ENCODE measurements at places on chromosomes 5 and 9.

DNA sequence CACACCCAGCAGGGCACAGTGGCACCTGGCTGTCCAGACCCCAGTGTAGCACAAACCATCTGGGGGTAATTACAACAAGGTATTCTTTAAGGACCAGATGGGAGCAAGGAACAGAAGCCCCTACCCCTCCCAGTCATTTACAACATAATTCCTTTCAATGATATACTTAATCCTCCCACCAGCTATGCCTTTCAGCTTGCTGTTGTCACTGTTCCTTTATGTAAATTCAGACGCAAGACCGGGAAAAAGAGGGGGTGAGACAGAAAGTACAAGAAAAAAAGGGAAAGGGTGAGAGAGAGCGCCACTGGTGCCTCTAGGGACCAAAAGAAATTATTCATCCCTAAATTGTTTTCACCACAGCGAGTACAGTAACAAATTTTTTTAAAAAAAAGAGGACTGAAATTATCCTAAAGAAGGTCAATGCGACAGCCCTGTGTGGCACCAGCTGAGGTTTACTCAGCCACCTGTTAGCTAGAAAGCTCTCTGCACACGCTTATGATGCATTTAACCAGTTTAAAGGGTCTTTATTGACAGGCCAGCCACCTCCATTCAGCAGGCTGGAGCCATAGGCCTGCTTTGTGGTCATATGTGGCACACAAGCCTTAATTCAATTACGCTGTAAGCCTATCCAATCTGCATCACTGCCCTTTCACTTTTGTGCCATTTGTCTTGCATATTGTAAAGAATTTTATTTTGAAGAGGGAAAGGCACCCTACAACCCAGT is 210.2 kb upstream of the ISL1 start:
- no peak for DNase-seq

DNA sequence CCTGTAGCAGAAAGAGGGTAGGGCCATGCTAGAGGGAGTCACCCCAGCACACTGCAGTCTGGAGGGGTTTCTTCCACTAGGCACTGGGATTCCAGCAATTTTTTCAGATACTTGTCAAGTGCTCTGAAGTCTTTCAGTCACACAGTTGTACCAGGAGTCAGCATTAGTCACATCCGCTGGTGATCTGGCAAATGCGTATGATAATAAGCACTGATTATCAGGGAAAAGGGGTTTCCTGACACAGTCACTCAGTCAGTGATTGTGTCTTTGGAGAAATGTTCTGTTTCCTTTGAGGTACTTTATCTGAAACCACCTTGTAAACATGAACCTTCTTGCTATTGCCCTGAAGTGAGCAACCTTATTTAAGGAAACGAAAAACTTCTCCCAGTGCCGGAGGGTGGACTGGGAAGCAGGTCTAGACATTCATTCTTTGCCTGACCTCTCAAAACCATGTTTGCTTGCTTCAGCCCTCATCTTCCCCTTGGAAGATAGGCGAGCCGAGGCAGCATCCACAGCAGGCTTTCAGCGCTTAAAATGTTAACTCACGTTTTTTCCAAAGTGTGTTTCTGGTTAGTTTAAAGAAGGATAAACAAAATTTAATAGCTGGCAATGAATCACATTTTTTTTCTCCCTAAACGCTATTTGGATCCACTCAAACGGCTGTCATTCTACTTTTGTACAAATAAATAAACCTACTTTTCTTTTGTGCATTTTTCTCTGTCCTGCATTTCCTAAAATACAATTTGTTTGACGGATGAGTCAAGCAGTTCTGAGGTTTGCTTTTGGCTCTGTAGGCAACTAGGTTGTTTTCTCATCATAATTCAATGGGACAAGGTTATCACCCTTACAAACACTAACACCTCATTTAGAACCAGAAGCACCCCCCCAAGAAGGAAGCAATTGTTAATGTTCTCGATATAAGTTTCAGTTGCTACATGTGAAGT is 77.7 kb downstream of the FOXD1 start:
- DNase-seq: peak; percentile 72

- peak; percentile 50 for DNase-seq
These were observed 1.1 kb downstream of the MTMR12 start for GRCh38 chr5:32311404-32312196.

DNA sequence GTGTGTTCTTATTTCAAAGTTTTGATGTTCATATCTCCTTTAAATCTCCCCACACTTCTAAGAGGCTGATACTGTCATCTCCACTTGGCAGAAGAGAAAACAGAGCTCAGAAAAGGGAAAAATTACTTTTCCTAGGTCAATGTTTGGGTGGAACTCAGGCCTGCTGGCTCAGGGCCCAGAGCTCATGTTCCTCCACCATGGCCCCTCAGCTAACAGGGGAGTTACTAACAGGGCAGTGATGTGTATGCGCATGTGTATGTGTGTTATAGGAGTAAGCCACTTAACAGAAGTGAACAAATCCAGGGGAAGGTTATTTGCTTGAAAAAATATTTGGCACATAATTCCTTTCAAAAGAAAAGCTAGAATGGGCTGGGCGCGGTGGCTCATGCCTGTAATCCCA is 2.5 kb downstream of the C1QTNF2 start:
- DNase-seq: no peak

GRCh38 chr5:179588166-179588565 is 35.3 kb downstream of the HNRNPH1 start:
- no peak for DNase-seq

DNA sequence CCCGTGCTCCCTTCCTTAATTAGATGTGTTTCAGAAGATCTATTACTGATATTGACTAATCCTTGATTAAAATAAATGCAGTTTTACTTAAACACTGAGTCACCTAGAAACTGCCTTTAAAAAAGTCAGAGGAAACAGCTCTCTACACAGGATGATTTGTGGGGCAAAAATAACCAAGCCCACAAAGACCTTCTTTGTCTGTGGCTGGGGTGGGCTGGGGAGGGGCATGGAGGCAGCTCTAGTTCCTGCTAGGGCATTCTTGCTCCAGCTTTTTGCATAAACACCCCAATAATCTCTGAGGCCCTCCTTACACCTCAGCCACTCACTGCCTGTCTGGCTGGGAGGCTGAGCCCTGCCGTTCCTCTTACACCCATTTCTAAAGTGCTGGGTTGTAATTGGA is 227.6 kb upstream of the DAP start:
- no peak for DNase-seq

Data from adipocyte (in vitro differentiated cells).